ENCODE measurements at places on chromosomes 2 and 18.

DNA sequence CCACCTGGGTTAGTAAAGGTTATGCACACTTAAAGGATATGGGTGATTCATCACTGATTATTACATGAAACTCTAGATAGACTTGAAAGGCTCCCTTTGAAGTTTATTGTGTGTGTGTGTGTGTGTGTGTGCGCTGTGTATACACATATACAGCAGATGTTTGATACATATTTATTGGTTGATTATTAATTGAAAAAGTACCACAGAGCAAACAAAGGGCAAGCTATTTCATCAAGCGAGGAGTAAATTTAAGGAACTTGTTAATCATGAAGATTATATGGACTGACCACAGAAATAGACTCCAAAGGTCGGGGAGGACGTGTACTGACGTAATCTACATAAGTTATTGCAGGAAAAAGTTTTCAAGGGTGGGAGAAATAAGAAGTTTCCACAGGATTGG is 617.4 kb upstream of the POU3F3 start:
- DNase-seq = no peak

- no peak for DNase-seq
These were observed 66.6 kb upstream of the WIPF1 start for GRCh38 chr2:174664084-174664759.

DNA sequence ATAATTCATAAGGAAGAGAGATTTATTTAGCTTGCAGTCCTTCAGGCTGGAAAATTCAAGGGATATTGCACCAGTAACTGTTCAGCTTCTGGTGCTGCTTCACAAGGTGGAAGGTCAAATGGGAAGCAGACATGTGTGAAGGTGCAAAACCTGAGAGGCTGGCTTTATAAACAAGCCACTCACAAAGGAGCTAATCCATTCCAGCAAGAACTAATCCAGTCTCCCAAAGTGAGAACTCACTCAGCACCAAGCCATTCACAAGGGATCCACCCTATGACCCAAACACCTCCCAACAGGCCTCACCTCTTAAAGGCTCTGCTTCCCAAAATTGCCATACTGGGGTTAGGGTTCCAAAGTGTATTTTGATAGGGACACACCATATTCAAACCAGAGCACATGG is 1018.4 kb upstream of the ACVR2A start:
- DNase-seq = no peak

- DNase-seq = no peak
These were observed 980 bp upstream of the PPP4R1 start for GRCh38 chr18:9615280-9615797.

- no peak for DNase-seq
These were observed 6.9 kb upstream of the MGAT4A start for GRCh38 chr2:98737848-98738247.
